ENCODE measurements at places on chromosomes 3 and 15.

- no peak for DNase-seq
Observed at GRCh38 chr15:44286814-44287452, 1.6 kb upstream of the GOLM2 start.

DNA sequence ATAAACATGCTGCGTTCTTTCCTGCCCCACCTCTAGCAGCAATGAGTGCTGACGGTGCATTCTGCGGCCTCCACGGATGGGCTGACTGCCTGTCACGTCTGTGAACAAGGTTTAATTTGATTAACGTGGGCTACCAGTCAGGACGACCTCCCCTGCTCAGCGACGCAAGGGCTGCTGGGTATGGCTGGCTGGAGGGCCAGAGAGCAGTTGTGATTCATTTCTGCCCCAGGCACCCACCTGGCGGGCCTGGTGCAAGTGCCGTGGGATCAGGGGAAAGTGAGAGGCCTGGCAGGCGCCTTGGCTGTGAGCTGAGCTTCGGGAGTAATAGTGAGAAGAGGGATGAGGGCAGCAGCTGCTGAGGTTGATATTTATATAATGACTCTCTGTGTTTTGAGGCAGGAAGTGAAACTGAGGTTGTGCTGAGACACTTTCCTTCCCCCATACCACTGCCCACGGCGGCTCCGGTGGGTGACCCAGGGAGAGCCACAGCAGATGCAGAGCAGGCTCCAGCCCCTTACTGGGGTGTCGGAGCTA, 190.4 kb upstream of the BCL6 start:
- DNase-seq, result no peak

GRCh38 chr3:68860916-68861315, 71.4 kb downstream of the TAFA4 start:
- DNase-seq, result no peak

- DNase-seq, result no peak
Observed at GRCh38 chr15:68641376-68641775, 62.6 kb downstream of the CORO2B start.

DNA sequence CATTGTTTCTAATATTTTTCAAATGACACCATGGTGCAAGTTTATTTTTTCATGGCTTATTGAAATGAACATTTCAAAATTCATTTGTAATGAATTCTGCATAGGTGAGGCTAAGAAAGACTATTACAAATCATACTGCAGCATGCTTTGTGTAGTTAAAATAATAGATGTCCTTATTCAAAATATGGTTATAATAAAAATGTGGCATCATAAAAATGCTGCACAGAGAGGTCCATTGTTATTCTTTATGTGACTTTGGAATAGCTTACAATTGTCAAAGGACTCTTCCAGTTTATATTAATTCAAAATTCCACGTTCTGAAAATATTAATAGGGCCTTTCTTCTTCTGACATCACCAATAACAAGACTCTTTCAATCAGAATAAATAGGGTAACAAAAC, 222.7 kb downstream of the GAP43 start:
- DNase-seq, result no peak

GRCh38 chr15:57198654-57199291, 177.5 kb upstream of the CGNL1 start:
- no peak for DNase-seq

DNA sequence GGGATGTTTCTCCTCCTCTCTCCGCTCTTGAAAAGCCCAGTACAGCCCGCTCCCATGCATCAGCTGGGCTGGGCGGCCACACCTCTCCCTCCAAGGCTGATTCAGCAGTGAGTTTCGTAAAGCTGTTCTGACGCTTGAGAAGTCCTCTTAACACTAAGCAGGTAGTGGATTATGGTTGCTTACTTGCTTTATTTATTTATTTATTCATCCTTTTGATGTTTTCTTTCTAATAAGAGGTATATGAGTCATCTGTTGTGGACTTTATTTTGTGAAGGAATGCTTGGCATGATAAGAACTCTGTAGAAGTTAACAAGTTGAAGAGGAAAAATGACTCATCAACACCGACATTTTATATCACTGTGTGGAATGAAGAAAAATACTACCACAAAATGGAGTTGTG, 285.0 kb downstream of the SQOR start:
- no peak for DNase-seq

GRCh38 chr3:16132928-16133327, 41.6 kb upstream of the GALNT15 start:
- no peak for DNase-seq

DNA sequence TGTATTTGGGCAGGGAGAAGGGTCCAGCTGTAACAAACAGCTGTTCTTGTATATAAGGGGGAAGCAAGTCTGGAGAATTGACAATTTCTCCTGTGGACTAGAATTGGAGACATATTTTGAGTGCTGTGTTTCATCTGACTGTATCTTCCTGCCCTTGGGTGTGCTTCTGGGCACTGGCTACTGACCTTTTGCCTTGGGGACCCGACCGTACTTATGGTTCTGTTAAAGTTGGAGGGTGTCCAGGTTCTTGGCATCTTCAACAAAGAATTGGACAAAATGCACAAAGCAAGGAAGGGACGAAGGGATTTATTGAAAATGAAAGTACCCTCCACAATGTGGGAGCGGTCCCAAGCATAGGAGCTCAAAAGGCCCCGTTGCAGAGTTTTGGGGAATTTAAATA, 31.0 kb downstream of the MAP2K1 start:
- DNase-seq, result no peak

DNA sequence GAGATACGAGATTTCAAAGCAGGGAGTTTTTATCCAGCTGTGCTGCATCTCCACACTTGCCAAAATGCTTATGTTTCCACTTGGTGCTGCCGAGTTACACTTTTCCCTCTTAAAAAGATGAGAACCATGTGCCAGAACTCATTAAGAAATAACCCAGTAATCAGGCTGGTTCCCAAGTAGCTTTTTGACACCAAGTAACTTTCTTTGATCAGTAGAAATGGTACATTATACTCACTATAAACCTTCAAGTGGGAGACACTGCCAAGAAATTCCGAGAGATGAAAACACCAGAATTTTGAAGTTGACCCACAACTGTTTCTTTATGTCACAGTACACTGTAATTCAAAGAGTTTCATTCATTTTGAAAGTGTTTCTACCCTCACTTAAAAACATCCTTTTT, 164.6 kb upstream of the CCDC54 start:
- no peak for DNase-seq

DNA sequence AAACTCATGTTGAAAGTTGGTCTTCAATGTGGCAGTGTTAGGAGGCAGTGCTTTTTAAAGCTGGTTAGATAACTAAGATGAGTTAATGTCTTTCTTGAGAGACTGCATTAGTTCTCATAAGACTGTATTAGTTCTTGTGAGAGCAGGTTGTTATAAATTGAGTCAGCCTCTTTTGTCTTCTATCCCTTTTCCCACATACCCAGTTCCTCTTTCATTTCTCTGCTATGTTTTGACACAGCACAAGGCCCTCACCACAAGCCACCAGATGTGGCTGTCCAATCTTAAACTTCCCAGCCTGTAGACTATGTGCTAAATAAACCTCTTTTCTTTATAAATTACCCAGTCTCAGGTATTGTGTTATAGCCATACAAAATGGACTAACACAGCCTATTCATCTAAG, 94.6 kb upstream of the SNTN start:
- no peak for DNase-seq

- DNase-seq, result no peak
Observed at GRCh38 chr3:119637679-119638477, 22.5 kb downstream of the POPDC2 start.

DNA sequence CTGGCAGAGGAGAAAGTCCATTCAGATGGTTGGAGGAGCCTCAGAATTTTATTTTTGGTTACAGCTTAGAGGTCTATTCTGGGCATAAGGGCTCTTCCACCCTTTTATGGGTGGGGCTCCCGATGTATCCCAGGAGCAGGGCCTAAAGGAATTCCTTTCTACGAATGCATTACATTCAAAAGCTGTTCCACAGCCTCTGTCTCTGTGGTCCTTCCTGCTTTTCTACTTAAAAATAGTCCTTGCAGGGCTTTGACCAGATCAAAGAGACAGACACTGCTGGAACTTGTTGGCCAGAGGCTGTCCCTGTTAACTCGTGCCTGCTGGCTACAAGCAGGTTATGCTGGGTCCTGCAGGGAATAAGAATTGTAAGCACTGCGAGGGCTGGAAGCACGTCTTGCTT, 14.4 kb upstream of the NOX5 start:
- no peak for DNase-seq

DNA sequence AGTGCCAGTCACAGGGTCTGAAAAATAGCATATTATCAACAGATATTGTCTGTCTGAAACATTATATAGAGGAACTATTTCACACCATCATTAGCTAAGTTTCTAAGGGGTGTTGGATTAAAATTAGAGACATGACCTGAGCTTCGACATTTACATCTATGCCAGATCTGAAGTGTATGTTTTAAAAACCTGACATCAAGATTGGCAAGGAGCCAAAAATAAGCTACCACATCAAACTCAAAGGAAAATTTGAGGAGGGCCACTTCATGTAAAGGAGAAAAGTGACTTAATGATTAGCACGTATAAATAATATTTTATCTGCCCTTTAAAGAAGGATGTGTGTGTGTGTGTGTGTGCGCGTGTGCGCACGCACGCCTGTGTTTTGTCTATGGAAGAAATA, 752.0 kb upstream of the GRM7 start:
- DNase-seq, result no peak

- no peak for DNase-seq
Observed at GRCh38 chr3:166351461-166351860, 514.2 kb upstream of the BCHE start.

GRCh38 chr15:60731583-60732130, 252.7 kb upstream of the ICE2 start:
- no peak for DNase-seq

- DNase-seq, result no peak
Observed at GRCh38 chr3:141412087-141412935, 44.0 kb downstream of the ZBTB38 start.

DNA sequence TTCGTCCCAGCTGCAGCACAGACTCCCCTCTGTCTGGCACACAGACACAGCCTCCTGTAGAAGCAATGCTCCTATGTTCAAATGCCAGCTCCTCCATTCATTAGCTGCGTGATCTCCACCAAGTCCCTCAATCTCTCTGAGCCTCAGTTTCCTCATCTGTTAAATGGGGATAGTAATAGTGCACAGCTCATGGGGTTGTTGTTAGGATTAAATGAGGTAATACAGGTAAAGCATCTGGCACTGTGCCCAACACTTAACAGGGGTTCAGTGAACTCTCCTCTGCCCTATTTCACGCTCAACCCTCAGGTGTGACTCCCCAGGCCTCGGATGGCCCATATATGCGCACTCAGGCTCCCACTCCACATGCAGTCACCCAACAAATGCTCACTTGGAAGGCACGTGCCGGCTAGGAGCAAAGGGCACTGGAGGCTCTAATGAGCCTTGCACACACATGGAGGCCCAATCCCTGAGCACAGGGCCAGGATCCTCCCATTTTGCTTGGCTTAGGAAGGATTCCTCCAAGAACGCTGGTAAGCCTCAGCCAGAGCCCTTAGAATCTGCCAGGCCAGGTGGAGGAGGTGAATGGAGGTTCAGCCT, 176.0 kb upstream of the LINGO1 start:
- DNase-seq, result no peak

GRCh38 chr15:92393071-92393979, at the start of gene ST8SIA2:
ST8SIA2 (plus strand) TSS chr15:92393881; CDS start chr15:92394065, 184 bp downstream.
- DNase-seq, result no peak

DNA sequence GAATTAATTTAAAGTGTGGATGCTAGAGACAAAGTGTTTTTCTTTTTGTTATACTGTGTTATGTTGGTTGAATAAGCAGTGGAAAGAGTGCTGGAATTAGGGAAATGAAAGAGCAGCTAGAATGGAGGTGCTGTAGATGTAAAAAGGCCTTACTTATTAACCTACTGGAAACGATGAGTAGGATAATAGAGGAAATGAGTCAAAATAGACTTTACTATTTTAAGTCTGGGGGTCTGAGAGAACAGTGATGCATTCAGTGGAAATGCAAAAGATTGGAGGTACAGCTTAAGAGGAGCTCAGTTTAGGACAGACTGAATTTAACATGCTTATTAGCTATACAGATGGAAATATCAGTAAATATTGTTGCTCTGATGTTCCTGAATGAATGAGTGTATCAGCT, 674.0 kb downstream of the OTOL1 start:
- no peak for DNase-seq

DNA sequence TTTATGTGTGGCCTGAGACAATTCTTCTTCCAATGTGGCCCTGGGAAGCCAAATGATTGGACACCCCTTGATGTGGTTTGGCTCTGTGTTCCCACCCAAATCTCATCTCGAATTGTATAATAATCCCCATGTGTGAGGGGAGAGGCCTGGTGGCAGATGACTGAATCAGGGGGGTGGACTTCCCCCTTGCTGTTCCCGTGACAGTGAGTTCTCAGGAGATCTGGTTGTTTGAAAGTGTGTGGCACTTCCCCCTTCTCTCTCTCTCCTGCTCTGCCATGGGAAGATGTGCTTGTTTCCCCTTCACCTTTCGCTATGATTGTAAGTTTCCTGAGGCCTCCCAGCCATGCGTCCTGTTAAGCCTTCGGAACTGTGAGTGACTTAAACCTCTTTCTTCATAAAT, 60.1 kb upstream of the PARL start:
- no peak for DNase-seq

DNA sequence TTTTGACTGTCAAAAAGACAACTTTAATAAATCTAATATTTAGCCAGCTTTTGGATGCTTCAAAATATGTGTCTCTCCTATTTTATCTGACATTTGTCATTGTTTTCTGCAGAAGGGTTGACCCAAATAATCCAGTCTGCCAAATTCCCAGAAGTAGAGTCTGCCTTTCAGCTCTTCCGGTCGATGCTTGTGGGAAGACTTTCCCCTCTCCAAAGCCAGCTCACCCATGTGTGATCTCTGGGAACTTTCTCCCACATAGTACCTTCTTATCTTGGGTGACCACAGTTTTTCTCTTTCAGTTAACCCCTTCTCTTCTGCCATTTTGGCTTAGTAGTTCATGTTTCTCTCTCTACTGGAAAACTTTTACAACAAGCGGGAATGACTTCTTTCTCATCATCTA, 94.1 kb downstream of the ASB7 start:
- no peak for DNase-seq

Measured in stimulated activated CD4-positive, alpha-beta T cell treated with anti-CD3 and anti-CD28 coated beads, Interleukin-2, amount 100 ng/mL, for 4 hours (primary cell).